ENCODE measurements at places on chromosomes 2 and 18.

- DNase-seq, result no peak
Measured at GRCh38 chr18:52950155-52950554, 610.2 kb downstream of the DCC start.

- DNase-seq, result no peak
Measured at GRCh38 chr2:239695106-239695727, 294.4 kb upstream of the HDAC4 start.

DNA sequence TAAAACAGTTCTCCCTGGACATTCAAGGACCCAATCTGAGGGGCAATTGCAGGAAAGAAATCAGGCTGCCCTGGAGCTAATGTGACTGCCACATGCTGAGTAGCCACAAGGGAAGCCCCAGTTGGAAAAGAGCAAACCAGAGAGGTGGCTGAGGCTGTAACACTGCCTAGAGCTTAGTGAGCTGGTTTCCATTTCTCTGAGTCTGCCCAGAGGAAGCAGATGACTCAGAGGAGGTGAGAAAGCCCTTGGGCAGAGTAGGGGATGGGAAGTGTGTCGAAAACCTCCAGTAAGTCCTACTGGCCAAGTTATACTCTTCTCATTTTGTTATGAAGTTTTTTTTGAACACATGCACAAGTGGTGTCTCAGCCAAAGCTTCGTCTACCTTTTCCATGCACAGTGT, 753.0 kb downstream of the CNTNAP5 start:
- no peak for DNase-seq

GRCh38 chr2:148350199-148350598, 294.4 kb upstream of the EPC2 start:
- no peak for DNase-seq

GRCh38 chr2:1484131-1484884, 71.0 kb downstream of the TPO start:
- DNase-seq, result no peak

DNA sequence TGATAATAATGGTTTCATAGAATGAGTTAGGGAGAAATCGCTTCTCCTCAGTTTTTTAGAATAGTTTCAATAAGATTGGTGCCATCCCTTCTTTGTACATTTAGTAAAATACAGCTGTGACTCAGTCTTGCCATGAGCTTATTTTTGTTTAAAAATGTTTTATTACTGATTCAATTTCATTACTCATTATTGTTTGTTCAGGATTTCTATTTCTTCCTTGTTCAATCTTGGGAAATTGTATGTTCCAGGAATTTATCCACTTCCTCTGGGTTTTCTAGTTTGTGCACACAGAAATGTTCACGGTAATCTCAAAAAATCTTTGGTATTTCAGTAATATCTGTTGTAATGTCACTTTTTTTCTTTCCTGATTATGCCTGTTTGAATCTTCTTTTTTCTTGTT, 371.5 kb upstream of the SETBP1 start:
- DNase-seq, result no peak

GRCh38 chr18:77151772-77152520, 19.4 kb upstream of the MBP start:
- no peak for DNase-seq

DNA sequence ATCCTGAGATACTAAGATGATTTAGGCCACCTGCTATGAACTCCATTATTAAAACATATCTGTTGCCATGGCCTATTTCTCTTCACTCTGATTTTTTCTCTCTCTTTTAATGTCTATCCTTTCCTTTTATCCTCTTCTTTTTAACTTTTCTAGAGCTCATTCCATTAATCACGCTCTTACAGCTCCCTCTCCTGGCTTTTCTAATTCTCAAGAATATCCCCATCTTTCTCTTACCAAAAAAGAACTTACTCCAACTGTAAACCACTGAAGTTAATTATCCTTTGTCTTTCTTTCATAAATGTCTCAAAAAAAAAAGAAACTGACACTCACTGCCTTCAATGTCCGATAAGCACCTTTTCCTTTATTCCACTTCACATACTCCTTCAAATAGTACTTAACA, 7.9 kb downstream of the PPP3R1 start:
- DNase-seq, result no peak

DNA sequence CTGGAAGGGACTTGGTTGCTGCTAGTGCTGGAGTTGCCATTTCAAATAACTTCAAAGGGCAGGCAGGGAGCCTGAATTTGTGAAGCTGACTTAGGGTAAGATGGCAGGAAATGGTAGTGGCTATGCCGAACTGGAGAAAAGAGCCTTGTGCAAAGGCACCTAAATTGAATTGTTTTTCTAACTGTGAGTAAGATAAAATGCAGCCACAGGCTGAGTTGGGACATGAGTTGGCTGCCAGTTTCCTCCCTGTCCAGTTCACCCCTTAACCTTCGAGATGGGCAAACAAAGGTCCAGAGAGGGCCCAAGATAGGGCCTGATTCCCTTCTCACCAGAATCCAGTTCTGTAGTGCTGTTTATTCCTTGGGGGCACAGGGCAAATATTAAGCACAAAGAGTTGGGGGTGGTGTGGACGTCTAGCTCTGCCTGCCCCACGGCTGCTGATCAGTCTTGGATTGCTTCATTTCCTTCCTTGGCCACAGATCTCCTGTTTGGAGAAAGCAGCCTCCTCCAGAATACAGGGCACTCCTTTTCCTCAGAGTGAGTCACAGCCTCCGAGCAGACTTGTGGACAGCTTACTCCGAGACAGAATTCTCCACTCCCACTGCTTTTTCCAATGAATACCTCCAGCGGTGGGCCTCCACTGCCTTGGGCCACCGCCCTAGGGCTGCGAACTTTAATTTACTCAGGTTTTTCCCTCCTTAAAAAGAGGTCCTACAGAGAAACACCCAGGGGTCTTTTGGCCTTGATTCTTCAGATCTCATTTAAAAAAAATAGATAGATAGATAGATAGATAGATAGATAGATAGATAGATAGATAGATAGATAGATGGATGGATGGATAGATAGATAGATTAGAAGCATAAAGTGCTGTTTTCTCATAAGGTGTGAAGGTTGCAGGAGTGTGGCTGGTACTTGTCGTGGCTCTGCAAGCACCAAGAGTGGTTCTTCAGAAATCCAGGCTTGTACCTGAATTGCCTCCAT, 18.4 kb upstream of the SLC20A1 start:
- no peak for DNase-seq

DNA sequence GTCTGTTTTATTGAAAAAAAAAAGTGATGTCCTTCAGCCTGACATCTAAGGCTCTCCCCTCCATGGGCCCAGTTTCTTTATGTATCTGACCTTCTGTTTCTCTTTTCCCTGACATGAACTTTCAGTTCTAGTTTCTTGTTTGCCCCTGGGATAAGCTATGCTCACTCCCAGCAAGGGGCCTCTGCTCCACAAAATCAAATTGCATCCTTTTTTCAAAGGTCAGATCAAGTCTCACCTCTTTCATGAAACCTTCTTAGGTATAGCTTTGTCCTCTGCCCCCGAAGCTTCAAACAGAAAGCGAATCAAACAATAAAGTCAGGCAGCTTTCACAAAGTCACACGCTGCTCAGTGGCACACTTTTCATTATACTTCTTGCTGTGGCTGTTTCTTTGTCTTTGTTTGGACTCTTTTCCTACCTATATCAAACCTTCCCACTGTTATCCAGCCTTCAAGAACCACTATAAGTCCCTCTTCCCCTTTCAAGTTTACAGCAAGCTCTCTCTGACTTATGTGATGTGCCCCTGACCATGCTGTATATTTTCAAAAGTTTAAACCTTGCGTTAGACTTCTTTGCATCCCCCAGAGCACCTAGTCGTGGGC, 23.3 kb downstream of the MAP3K19 start:
- DNase-seq, result no peak

- DNase-seq, result no peak
Measured at GRCh38 chr2:202945497-202945896, 33.4 kb downstream of the CARF start.

DNA sequence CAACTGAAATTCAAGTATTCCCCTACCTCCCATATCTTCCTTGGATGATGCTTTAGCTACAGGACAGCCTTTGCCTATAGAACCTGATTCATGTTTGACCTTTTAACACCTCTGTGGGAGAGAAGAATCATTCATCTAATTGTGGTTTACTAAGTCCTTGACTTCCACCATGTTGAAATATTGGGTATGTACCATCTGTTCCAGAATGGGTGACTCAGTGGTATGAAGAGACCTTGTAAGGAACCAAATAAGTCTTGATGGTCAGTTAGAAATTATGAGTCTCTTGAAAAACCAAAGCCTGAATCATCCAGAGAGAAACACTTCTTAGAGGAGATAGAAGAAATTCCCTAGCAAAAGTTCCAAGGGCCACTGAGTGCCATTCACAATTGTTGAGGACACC, 27.5 kb downstream of the STAMBP start:
- DNase-seq, result no peak

DNA sequence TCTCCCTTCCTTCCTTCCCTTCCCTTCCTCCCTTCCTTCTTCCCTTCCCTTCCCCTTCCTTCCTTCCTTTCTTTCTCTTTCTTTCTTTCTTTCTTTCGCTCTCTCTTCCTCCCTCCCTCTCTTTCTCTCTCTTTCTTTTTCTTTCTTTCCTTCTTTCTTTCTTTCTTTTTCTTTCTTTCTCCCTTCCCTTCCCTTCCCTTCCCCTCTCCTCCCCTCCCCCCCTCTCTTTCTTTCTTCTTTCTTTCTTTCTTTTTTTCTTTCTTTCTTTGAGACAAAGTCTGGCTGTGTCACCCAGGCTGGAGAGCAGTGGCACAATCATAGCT, 34.8 kb downstream of the GATA6 start:
- DNase-seq, result no peak

GRCh38 chr2:42328148-42328833, 32.7 kb downstream of the COX7A2L start:
- no peak for DNase-seq

- DNase-seq, result no peak
Measured at GRCh38 chr2:160647967-160648685, 154.5 kb upstream of the RBMS1 start.

DNA sequence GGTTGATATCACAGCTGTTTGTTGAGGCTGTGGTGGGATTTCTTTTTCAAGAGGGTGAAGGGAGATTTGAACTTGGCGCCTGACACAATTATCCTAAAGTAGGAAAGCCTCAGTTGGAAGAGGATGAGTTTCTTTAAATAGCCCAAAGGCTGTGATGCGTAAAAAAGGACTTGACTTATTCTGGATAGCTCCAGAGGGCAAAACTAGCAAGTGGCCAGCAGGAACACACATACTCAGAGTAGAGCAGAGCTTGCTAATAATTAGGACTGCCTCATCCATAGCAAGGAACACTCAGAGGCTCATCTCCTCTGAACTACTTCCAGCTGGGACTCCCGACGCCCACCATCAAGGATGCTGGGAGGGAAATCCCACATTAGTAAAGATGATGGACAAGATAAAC, 74.0 kb downstream of the AFF3 start:
- no peak for DNase-seq

- no peak for DNase-seq
Measured at GRCh38 chr2:39142904-39143605, 22.2 kb upstream of the SOS1 start.

DNA sequence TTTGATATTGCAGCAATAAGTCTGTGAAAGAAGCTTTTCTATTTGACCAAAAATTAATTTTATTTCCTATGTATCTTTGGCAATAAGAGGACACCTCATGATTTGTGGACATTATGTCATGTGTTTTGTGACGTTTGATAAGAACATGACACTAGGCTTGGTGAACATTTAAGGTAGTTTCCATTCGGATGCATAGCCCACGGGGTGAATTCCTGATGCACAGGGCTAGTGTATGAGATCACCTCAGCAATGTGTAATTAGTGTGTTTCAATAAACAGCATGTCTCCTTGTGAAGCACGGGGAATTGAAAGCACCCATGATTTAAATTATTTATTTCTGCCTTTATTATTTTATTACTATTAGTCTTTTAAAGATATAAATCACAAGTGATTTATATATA, 146.1 kb upstream of the LINC00305 start:
- no peak for DNase-seq

GRCh38 chr2:36805635-36806224, 109.2 kb downstream of the VIT start:
- no peak for DNase-seq

DNA sequence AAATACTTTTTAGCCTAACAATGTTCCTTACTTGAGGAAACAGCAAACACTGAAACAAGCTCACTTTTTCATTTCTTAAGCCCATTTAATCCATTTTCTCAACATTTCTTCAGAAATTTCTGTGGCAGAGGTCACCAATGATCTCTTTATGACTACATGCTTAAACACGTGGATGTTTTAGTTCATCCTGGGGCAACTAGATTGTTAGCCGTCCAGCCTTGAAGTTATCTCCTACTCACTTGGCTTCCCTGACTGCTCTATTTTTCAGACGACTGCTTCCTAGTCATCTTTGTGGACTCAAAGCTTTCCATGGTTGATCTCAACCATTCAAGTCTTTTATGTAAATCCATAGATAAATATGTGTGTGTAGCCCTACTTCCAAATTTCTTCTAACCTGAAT, 24.1 kb downstream of the CD302 start:
- no peak for DNase-seq
